ENCODE measurements at places on chromosomes 1 and 21. TPM values are rescaled to one million over a fixed set of nuclear protein-coding genes. Genes with fewer than 3 reads are reported as not detected.

CNIH3 gene
- 4.0 TPM for total RNA-seq

TMEM79 gene
- total RNA-seq, result 3.0 TPM

PARP1 gene
- 117 TPM for total RNA-seq

GBP1 gene
- total RNA-seq, result 20.4 TPM

SMIM34 gene
- 0.14 TPM for total RNA-seq

SELENBP1 gene
- total RNA-seq, result 2.3 TPM

GBP3 gene
- total RNA-seq, result 28.5 TPM

Measured in kidney epithelial cell (primary cell).